ENCODE measurements at places on chromosomes 3 and 15.

DNA sequence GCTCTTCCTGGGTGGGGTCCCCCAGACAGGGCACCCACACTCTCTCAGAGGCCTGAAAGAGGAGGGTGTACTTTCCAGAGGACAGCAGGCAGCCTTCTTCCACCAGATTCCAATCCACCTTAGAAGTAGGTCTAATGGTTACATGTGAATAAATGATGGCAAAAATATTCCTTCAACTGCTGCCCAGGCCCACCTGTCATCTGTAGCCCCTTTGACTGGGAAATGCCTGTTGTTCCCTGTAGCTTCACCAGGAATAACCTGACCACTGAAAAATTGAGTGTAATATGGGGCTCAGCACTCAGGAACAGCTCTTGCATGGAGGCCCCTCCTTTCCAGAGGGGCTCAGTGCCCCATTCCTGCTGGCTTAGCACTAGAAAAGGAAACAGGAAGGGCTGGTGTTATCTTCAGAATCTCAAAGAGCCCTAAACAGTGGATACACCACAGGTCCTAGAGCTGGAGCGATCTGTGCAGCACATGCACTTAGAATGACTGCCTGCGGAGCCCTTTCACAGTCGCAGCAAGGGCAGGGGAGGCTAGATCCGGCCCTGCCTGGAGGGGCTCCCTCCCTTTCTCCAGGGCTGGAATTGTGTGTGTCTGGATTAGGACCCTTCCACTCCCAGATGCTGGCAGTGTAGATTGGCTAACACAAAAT, 32.1 kb downstream of the SLC22A14 start:
- DNase-seq, result no peak

DNA sequence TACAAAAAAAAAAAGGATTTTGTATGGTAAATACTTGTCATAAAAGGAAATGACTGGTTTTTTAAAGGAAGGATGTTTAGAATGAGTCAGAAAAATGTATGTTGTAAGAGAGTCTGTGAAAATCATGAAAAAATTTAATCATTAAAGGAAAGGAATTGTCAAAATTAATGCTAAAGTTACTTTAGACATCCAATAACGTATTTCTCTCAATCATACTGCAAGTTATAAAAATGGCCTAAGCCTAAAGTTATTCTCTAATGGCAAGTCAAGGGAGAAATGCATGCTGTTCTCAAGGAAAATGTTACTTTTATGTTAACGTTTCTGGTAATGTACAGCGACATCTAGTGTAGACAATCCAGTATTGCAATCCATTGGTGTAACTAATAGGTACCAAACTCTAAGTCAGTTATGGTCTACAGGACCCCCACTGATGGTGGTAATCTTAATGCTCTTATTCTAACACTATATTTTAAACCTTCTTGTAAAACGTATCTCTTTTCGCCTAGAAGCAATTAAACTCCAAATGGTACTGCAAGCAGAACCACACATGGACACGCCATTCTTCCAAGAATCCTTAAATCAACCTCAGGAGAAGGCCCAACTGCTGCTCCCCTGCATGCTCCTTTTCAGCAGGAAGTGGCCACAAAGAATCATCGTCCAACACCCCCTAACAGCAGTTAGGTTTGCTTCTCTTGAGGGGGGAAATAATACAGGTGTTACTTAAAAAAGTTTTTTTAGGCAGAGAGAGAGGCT, 35.2 kb downstream of the NCEH1 start:
- DNase-seq, result peak; percentile 86

GRCh38 chr3:42742259-42742658, 30.8 kb downstream of the CCDC13 start:
- no peak for DNase-seq

GRCh38 chr3:83039422-83039821, 1278.0 kb upstream of the GBE1 start:
- no peak for DNase-seq

DNA sequence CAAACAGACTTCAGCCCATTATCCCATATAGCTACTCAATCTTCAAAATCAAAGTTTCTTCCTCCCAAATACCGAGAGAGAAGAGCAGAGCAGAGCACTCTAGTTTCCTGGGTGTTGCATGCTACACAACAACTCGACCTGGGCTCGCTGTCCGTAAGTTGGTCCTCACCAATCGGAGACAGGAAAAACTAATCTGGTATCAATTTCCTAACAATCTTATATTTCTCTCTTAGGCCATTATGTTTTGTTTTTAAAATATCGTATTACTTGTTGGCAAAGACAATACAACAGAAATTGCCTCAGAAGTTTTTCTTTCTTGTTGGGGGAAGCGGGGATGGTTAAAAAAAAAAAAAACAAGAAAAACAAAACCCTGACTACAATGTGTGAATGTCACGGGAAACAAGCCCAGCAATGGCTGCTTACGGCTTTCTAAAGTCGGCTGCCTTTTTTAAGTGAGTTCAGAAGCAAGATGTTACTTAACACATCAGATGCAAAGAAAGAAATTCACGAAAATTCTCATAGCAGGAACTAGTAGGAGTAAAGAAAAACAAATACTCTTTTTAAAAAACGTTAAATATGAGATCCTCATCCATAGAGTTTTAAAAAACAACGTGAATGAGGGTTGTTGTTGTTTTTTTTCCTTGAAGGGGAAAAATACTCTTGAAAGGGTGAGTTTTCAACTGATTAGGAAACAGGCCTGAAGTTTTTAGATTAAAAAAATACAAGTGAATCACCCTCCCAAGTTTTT, 1.9 kb downstream of the VGLL4 start:
- DNase-seq, result no peak

GRCh38 chr3:108598375-108598774, 8.9 kb downstream of the DZIP3 start:
- no peak for DNase-seq

DNA sequence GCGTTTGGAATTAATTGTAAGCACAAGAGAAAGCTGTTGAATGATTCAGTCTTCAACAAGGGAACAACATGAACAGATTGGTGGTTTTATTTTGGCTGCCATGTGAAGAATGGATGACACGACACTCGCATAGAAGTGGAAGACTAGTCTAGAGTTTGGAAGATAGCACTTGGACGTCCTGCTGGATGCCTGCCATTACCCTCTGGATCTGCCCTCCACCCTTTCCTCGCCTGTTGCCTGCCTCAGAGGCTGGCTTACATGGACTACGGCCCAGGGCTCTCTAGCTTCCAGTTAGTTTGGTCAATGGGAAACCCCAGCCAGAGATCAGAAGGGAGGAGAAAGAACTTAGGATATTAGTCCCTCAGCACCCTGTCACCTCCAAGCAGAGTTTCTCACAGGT, 493.5 kb downstream of the FHIT start:
- no peak for DNase-seq

DNA sequence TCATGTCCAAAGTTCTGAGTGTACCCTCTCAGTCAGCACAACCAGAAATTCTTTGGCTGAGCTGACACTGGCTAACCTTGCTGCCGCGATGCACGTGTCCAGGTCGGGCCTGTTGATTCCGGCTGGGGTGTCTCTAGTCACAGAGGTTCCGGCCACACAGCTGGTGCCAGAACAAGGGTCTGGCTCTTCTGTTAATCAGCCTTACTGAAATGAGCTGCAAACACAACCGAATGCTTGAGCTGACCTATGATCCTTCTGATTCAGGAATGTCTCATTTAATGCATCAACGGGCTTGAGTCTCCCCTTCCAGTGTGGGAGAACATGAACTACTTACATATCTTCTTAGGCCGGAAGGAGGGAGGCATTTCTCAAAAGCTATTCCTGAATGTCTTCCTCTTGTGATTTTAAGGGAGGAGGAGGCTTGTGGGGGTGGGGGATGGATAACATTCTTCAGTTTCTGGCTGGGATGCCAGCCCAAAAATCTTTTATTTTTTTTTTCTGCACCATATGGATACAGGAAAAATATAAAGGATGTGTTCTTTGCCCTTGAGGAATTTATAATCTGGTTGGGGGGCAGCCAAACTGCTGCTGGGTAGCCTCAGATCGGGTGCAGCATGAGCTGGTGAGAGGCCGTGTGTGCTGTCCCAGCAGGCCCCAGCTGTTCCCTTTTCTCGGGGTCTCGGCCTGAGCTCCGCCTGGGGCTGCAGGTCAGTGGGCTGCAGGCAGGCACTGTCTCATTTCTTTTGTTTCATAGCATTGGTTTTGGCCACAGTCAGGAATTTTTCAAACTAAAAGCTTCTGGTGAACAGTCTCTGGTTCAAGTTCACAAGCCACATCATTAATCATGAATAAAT, 319.1 kb upstream of the TBL1XR1 start:
- DNase-seq, result peak; percentile 70

DNA sequence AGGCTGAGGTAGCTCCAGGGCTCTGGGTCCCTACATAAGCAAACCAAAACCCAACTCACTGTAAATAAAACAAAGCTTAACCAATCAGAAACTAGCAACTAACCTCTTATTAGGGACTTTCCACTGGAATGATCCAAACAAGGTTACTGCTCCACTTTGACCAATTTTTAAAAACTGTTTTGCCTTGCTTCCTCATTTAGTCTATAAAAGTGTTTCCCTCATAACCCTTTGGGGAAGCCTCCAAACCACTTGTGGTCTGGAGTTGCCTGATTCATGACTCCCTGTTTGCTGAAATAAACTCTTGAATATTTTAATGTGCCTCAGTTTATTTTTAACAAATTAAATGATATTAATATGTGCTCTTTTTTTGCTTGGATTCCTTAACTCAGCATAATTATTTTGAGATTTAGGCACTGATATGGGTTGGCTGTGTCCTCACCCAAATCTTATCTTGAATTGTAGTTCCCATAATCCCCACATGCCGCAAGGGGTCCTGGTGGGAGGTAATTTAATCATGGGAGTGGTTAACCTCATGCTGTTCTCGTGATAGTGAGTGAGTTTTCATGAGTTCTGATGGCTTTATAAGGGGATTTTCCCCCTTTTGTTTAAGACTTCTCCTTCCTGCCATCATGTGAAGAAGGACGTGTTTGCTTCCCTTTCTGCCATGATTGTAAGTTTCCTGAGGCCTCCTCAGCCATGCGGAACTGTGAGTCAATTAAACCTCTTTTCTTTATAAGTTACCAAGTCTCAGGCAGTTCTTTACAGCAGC, 90.6 kb downstream of the CD200R1L start:
- no peak for DNase-seq

DNA sequence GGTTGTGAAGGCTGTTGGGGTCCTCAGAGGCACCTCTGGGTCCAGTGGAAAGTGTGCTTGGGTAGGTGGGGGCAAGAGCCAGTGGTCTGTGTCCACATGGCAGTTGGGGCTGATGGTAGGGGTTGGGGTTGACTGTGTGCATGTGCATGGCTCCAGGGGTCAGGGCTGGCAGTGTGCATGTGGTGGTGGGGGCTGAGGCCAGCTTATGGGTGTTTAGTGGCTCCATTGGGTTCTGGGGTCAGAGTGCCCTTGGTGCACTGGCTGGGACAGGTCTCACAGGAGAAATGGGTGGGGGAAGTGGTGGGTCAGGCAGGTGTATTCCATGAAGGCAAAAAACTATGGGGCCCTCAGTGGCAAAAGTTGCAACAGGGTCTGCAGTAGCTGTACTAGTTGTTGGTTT, 97.9 kb downstream of the EDEM1 start:
- DNase-seq, result no peak

- DNase-seq, result peak; percentile 51
Measured at GRCh38 chr3:195859061-195859845, 47.5 kb upstream of the MUC4 start.

DNA sequence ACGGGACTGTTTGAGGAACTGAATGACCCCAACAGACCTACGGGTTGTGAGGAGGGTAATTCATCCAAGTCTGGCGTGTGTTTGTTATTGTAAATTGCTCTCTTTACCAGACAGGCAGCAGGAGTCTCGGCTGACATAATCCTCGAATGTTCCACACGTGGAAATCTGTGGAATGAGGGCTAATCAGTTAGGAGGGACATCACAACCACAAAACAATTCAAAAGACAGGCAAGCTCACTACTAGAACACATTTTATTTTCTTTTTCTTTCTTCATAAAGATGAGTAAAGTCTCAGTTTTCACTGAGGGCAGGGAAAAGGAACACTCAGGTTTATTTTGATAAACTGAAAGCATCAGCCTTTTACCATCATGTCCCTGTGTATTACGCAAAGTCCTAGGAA, 53.8 kb downstream of the GRK7 start:
- DNase-seq, result no peak

DNA sequence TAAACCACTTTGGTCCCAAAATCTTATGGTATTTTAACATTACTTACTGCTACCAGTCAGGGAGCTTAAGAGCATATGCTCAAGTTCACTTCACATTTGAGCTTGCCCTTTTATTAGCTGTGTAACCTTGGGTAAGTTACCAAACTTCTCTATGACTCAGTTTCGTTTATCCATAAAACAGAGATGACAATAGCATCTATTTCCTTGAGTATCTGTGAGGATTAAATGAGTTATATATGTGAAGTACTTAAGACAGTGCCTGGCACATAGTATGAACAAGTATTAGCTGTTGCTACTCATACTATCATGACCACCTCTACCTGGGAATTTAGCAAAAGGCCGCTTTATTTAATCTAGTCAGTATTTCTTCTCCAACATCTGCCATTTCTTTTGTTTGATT, 5.9 kb downstream of the ATOSA start:
- no peak for DNase-seq

DNA sequence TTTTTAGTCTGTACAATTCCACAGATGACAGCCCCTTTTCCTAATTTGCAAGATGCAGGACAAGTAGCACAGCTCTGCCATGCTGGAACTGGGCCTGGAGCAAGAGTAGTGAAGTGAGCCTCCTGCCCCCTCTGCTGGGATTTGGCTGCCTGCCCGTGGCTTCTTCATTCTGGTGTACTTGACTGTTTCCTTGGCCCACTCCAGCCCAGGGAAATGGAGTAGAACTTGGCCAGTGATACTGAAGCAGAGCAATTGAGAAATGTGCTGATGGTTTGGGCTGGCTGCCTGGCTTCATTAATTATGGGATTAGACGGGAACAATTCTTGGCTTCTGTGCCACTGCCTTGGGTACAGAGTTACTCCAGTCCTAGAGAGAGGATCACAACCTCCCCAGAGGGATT, 2.8 kb downstream of the GPD1L start:
- DNase-seq, result no peak

DNA sequence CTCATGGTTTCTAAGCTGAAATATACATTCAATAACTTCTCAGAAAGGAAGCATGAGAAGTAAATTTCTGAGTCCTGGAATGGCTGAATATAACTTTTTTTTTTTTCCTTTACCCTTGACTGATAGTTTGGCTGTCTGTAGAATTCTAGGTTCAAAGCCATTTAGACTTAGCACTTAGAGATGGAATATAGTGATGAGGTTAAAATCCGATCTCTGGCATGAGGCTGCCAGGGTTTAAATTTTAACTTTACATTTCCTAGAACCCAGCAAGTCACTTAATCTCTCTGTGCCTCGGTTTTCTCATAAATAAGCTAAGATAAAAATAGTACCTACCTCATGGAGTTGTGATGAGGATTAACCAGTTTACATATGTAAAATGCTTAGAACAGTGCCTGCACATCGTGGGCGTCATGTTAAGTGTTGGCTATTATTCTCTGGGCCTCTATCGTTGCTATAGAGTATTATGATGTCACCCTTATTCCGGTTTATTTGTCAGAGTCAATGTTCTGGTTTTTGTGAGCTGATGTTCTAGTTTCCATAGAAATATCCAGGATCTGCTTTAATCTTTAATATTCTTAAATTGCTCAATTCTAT, 199.8 kb upstream of the TLE3 start:
- no peak for DNase-seq

Data from kidney capillary endothelial cell (primary cell).